ENCODE measurements at places on chromosomes 6 and 20.

- DNase-seq, result no peak
These were observed 376.8 kb upstream of the RUNX2 start for GRCh38 chr6:44951253-44951747.

DNA sequence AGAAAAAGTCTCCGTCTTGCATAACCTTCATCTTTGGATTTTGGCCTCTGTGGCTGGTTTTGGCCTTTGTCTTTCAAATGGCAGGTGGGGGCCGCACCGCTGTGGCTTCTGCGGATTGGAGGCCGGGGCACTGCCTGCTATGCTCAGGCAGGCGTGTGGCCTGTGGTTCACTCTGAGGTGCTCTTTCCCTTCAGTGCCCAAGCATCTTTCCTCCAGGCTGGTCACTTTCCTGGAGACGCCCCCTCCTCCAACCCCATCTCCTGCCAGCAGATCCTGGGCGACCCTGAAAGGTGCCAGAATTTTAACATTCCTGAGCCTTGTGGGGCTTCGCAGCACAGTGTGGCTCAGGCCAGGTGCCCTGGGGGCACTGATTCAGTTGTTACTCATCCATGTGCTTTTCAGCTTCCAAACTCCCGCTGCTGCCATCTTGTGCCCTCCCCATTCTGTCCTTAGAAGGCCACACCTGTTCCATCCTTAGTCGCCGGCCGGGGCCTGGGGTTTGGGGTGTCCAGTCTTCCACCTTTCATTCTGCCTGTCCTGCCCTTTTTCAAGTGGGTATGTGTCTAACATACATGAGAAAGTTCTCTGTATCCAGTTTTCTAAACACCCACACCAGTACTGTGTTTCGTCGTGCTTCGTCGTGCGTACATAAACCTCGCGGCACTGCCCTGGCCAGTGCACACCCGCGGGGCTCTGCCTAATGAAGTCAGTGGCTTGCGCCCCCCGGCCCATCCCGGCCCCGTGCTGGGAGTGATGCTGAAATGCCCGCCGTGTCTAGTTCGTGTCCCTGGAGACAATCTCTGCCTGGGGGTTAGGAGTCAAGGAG is 12.1 kb downstream of the SS18L1 start:
- peak; percentile 62 for DNase-seq

DNA sequence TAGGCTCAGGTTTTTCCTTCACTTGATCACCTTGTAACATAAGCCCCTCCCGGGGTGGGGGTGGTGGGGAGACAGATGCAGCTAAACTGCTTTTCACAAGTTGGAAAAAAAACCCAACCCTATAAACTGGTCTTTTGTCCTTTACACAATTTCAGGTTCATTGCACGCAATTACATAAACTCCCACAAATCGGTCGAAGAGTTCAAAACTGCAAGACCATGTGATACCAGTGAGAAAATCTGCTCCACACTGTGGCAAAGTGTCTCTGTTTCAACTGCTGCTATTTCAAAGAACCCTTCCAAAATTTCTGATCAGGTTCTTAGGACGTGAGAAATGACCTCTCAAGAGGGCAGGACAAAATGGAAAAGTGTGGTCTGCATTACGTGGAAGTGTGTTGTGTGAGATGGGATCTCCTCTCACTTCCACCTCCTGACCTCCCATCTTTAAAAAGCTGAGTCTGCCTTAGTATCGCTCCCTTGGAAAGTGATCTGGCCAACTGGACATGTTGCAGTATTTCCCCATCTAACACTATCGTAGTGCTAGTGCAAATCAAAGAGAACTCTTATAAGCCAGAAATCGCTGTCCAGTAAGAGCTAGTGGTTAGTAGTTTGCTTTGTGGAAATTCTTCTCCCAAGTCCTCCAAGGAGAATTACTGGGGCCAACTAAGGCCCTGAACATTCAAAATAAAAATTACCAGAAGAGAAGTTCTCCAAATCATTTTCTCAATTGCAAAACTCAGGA is 60.1 kb downstream of the PRND start:
- DNase-seq, result no peak

DNA sequence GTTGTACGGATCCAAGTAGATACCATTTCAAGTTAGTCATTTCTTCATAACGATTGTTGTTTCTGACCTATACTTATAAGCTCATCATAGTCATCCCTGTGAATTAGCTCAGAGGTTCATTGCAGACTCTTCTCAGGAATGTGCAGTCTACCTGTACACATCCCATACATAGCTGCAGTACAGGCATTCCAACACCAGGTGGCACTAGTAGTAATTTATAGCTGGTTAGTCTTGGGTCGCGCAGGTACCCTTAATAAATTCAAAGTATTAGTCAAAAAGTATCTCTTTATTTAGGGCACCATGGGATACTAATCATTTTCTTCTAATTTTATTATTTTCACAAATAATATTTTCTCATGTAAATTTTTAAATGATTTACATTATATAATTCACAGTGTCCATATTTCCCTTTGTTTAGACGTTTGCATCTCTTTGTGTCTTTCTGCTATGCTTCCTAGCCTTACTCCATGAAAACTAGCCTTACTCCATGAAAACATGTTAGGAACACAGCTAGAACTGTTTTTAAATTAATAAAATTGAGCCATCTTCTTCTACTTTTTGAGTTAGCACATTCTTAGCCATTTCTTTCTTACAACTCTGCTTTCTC is 128.6 kb upstream of the FAM83B start:
- peak; percentile 40 for DNase-seq

DNA sequence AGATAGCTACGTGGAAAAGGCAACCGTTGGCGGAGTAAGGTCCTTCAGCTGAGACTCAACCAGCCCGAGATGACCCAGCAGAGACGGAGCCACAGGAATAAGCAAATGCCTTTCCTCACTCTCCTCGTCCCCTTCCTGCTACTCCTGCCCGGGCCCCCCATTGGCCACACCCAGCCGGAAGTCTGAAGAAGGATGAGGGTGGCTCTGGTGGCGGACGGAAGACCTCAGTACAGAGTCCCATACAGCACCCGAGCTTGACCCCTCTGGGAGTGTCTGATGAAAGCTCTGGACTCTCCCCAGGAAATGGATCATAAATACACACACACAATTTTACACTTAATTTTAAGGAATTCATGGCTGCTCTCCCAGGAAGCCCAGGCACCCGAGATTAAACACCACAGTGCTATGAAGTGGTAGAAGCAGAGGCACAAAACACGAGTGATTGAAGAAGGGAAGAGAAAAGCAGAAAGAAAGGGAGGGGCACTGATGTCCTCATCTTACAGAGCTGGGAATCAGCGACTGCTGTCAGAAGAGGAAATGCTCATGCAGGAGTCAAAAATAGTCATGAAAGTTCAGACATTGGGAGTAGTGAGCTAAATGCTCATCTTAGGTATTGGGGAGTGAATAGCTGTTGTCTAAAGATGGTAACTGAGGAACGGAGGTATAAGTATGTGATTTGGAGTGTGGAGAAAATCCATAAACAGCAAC is 125.6 kb downstream of the BANF2 start:
- DNase-seq, result no peak

GRCh38 chr6:42300701-42301100 is 83.0 kb upstream of the MRPS10 start:
- DNase-seq, result no peak

DNA sequence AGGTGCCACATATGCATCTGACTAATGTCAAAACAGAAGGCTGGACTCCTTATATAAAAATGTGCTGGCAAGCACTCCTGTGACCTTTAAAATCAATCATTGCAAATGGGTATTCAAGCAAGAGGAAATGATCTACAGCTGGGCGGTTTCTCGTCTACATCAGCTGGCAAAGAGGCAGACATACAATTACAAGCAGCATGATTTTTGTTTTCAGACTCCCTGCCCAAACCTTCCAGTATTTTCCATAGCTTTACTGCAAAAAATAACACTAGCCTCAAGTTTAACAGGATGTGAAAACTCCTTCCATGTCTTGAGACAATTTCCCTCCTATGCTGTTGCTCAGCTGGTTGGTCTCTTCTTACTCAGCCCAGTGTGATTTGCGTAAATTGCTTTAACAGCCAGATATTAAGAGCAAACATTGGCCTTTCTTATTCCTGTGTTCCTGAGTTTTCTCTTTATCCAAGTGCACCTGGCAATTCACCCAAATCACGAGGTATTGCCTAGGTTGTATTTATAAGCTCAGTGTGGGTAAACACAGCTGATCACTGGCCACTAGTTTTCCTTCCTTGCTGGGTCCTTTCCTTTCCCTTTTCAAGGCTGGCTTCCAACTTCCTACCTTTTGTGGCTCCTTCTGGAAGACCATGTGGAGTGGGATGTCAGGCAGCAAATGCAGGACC is 130.4 kb downstream of the MOXD1 start:
- DNase-seq, result no peak

GRCh38 chr20:25258476-25258805 is 10.6 kb downstream of the PYGB start:
- DNase-seq, result no peak

GRCh38 chr6:30684386-30685156 is 1.9 kb downstream of the PPP1R18 start:
- peak; percentile 71 for DNase-seq

DNA sequence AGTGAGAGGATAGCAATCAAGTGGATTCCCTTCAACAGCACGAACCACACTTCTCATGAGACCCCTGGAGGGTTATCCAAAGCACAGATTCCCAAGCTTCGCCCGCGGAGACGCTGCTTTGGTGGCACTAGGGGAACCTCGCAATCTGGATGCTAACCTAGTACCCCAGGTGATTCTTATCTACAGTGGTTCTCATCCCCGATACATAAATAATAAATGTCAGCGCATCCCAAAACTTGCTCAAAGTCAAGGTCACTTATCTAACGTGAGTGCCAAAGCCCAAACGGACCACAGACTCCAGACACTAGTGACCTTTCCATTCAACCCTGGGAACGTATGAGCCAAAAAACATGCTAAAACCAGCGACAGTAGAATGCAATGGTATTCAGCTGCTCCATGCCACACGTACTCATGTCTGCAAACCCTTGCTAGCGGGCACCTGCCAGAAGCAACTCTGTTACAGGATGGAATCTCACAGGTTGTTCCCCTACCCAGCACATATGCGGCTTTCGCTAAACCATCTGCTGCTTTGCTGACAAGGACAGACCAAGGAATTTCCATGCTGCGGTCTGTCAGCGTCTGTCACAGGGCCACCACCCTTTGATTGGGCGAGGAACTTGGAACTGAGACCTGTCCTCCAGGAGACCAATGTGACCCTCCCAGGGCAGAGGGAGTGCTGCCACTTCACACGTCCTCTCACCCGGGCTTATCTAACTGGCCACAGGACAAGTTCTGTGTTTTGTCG is 16.8 kb downstream of the MYLK4 start:
- no peak for DNase-seq

Measured in Daoy (cell line).